Fibroblast of skin of right quadriceps (primary cell): ENCODE measurements at places on chromosomes 13 and 19.

DNA sequence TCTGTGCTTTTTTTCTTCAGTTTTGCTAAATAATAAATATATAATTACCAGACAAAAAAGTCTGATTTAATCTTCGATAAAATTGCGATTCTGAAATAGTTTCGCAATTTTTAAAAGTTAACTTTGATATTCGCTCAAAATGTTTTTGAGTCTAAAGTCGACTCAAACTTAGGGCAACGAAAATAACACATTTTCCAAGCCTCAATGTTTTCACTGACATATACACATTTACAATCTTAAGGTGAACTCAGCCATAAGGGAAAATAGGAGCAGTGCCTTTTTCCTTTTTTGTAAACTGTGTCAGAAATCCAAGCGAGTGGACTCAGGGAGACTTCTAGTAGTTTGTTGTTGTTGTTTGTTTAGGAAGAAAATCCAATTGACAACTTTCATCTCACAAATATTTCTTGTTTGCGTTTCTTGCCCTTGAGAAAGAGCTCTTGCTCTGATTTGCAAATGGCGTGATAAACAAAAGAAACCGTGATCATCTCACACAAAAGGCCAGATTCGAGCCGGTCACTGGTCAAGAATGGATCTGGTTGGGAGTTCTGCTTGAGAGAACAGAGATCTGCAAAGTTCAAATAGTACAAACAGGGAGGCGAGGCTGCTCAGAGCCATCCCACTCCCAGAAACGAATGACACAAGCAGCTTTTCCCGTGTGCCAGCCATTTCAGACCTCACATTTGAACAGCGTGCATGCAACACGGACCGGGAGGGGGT lies 2.1 kb downstream of the SOX21 start:
- DNase-seq, result no peak

DNA sequence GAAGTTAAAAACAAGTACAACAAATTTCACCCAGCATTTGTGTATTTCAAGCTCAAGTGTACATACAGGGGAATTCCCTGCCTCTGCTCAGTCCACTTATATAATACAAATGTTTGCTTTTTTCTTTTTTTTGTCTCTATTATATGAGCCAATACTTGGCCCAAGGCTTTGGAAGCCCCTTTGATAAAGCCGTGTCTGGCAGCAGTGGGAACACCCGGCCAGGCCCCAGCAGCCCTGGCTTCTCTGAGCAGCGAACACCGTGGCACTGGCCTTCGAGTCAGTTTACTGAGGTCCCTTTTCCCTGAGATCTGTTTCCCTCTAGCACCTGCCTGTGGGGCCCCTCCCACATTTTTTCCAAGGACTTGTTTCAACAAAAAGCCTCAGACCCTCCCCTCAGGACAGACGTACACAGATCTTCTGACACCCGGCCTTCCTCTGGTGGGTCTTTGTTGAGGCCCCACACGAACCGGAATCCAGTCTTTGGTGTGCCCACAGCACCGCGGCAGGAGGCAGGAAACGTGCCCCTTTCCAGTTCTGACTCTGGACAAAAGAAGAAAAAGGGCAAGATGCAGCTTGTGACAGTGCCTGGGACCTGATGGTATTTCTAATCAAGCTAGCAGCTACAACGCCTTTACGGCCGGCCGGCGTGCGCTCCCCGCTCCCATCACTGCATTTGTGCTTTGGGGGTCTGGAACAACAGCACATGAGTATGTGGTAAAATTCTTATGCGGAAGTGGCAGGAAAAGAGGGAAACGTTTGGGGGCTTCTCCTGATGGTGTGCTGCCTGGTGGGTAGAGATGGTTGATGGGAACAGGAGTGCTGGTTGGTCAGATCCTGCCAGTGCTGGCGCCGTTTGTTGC lies 13.8 kb downstream of the SIPA1L3 start:
- no peak for DNase-seq

GRCh38 chr13:78129359-78129758 lies 210.7 kb upstream of the EDNRB start:
- DNase-seq, result no peak

DNA sequence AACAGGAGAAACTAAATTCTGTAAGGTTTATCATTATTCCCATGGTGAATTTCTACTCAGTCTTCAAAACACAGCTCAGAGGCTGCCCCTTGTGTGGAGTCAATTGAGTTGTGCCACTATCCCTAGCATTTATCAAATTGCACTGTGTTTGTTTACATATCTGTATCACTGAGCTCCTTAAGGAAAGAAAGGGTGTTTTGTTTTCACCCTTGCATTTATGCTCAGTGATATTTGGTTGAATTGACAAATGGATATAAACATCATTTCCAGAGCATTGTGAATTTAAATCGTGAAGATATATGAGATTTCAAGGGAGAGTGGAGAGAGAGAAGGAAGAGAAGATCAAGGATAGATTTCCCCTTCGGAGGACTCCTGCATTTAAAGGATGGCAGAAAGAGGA lies 55.1 kb upstream of the TNFRSF19 start:
- DNase-seq, result no peak

- no peak for DNase-seq
These were observed 137.6 kb downstream of the TEX29 start for GRCh38 chr13:111458001-111458531.

GRCh38 chr13:86673931-86674431 lies 874.8 kb upstream of the SLITRK6 start:
- DNase-seq, result no peak

DNA sequence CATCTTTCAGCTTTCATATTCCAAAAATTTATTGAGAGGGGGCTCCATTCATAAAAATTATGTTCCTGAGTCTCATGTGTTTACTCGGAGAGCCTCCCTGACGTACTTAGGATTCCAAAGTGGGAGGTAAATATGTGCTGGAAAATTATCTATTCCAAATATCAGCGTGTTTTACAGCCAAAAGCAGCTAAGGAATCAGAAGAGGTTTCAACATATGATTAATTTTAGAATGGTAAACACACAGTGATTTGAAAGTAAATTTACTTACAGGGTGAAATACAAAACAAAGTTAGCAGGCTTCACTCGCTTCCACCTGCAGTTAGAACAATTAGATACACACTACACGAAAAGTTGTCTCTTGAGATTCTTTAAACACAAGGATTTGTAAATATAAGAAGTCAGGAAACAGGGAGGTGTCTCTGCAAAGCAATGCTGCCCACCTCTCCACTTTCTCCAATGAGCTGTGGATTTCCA lies 313.8 kb upstream of the NBEA start:
- DNase-seq, result no peak

- DNase-seq, result no peak
These were observed 6.6 kb downstream of the AP2S1 start for GRCh38 chr19:46844067-46844489.

DNA sequence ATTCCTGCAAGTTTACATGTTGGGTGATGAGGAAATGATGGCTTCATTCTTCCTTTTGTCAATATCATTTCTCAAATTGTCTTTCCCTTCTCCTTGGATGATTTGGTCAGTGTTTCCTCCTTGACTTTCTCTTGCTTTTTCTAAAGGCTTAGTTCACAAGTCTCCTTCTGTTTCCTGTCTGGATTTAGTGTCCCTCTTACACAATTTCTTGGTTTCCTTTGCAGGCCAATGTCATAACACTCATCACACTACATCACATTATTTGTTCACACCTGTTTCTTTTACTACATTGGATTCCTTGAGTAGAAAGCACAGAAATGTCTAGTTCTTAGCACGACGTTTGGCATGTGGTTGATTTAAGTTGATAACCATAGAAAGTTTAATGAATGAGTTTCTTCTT lies 490.7 kb downstream of the TDRD3 start:
- DNase-seq, result no peak

DNA sequence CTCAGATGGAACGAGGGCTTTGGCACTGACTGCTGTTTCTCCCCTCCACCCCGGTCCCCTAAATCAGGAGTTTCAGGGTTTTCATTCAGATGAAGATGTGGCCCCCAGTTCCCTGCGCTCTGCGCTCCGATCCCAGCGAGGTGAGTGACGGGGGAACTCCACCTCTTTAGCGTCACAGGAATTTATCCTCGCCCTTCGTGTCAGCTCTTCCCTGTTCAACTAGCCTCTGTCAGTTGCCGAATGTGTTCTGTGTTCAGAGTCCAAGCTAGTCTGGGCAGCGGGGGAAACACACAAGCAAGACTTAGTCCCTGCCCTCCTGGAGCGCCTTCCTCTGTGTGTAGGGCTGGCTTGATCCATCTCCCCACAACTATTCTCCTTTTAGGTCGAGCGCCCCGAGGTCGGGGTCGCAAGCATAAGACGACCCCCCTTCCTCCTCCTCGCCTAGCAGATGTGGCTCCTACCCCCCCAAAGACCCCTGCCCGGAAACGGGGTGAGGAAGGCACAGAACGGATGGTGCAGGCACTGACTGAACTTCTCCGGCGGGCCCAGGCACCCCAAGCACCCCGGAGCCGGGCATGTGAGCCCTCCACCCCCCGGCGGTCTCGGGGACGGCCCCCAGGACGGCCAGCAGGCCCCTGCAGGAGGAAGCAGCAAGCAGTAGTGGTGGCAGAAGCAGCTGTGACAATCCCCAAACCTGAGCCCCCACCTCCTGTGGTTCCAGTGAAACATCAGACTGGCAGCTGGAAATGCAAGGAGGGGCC lies 1.8 kb downstream of the KMT2B start:
- no peak for DNase-seq

DNA sequence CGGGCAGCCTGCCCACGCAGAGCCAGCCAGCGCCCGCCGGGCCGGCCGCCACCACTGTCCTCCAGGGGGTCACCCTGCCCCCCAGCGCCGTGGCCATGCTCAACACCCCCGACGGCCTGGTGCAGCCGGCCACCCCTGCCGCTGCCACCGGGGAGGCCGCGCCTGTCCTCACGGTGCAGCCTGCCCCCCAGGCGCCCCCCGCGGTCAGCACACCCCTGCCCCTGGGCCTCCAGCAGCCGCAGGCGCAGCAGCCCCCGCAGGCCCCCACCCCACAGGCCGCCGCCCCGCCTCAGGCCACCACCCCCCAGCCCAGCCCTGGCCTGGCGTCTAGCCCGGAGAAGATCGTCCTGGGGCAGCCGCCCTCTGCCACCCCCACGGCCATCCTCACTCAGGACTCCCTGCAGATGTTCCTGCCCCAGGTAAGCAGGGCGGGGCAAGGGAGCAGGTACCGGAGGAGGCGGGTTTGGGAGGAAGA lies 32.3 kb upstream of the EHD2 start:
- no peak for DNase-seq

DNA sequence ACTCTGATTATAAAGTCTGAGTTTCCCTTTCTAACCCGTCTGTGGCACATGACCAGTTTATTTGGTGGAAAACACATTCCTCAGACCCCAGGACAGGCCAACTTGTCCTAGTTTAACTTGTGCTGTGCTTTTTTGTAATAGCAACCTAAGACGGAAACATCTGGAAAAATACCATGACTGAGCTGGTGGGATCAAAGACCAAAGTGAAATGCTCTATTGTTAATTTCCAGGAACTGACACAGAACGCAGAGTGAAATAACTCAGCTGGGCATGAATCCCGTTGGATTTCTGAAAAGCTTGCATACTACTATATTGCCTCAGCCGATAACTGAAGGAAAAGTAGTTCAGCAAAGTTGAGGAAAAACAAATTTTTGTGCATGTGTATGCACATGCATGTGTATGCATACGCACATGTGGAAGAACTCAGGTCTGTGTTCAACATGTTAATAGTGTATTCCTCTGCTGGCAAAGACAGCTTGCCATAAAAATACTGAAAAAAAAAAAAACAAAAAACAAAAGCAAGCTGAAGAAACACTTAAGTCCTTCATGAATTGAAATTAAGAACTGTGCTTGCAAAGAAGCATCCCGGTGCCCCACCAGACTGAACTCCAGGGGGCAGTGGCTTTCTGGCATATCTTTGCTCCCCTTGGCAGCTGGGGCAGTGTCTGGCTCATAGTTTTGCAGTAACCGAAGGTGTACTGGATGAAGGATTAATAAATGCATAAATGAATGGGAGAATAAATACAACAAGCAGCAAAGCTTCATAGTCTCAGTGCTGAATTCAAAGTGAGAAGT lies 187.8 kb downstream of the LHFPL6 start:
- DNase-seq, result peak; percentile 40

- no peak for DNase-seq
These were observed 257 bp downstream of the KCTD12 start for GRCh38 chr13:76886005-76886291.

DNA sequence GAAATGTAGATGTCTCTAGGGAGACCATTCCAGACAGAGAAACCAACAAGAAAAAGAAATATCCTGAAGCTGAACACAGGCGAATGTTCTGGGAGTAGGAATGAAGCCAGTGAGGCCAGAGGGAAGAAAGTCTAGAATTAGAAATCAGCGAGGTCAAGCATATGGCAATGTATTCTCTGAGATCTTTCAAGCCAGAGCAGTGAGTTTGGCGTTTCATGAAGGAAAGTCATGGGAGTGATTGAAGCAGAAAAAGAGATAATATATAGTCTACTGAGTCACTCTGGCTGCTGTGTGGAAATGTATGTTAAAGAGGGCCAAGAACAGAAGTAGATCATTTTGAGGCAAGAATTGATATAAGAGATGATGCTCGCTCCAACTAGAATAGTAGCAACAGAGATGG lies 576.0 kb downstream of the PCDH17 start:
- DNase-seq, result no peak

DNA sequence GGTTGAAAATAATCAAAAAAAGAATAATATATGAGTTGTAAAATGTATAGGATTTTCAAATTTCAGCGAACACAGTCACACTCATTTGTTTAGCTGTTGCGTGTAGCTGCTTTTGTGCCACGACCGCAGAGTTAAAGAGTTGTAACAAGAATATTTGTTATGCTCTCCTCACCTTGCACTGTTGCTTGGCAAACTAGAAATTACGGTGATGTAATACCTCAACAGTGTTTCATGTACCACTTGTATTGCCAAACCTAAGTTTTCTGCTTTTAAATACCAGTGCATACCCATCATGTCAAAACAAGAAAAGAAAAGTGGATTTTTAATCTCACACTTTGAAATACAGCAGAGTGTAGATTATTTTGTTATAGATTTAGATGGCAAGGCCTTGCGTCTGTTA lies 201.1 kb downstream of the NBEA start:
- no peak for DNase-seq

DNA sequence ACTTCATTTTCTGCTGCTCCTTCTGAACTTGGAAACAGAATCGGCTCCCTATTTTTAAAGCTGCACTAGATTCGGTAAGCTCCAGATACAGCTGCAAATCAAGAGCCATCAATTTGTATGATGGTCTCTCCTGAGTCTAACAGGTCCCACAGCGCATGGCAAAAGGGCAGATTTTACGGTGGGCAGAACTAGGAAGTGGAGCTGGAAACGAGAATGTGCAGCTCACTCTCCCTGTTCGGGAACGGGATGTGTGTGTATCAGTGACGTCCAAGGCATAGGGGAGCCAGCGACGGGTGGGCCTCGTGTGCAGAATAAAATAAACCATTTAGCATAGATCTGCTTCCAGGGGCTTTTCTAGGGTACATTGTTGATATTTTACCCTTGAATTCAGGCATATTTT lies 74.2 kb downstream of the COL4A1 start:
- DNase-seq, result no peak
